ENCODE measurements at places on chromosomes 12 and 14.

DNA sequence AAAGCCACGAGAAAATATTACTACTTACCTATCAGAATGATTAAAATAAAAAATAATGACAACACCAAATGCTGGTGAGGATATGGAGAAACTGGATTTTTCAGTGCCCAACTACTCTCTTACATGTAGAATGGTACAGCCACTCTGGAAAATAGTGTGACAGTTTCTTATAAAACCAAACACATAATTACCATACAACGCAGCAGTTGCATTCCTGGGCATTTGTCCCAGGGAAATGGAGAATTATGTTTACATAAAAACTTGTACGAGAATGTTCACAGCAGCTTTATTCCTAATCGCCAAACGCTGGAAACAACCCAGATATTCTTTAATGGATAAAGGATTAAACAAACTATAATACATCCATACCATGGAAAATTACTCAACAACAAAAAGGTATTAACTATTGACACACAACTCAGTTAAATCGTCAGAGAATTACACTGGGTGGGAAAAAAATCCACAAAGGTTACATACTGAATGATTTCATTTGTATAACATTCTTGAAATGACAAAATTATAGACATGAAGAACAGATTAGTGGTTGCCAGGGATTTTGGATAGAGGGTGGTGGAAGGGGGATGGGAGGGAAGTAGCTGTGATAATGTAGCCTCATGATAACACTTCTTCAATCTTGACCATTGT is 35.4 kb downstream of the TAOK3 start:
- no peak for DNase-seq
- no peak overlapping the region for H3K27ac ChIP-seq
- H3K27me3 ChIP-seq, result no peaks in the 10 kb centered on the region
- H3K36me3 ChIP-seq, result no peaks in the 10 kb centered on the region
- H3K4me3 ChIP-seq, result no peak overlapping the region

- DNase-seq, result no peak
- no peak overlapping the region for H3K27ac ChIP-seq
- peaks cover 35% of the 10 kb centered on the region for H3K36me3 ChIP-seq
- H3K4me1 ChIP-seq, result peaks cover 41% of the 10 kb centered on the region
These were observed 4.5 kb downstream of the ORAI1 start for GRCh38 chr12:121630791-121631355.

DNA sequence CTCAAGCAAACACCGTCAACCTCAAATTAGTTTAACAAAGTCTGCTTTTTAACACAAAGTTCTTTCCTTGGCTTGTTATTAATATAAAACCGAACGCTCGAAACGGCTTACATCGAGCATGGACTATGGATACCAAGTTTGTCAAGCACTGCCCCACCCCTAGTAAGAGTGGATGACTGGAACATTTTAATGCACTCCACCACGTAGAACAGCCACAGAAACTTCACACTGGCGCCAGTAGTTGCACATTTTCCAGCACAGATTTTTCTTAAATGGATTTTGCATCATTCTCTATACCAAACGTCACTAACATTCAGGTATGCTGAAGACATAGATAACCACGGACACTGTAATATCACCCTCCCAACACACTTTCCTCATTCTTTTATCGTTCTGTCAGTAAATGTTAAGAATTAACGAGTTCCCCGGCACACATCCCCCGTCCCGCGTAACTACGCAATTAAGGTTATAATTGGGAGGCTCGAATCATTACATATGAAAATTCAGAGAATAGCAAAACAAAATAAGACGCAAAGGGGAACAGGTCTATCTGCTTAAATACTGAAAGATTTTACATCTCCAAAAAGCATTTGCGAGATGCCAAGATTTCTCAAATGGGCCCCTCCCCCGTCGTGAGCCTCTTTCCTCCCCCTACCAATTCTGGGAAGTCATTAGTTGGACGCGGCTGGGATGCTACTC is 990 bp downstream of the FERMT2 start:
- H3K4me1 ChIP-seq, result peaks cover 10% of the 10 kb centered on the region
- peaks cover 26% of the 10 kb centered on the region for H3K36me3 ChIP-seq
- peak overlapping the region; percentile 94 for H3K4me3 ChIP-seq
- no peaks in the 10 kb centered on the region for H3K27me3 ChIP-seq

GRCh38 chr14:63745858-63746425 is 18.1 kb upstream of the SGPP1 start:
- peak; percentile 6 for DNase-seq
- no peaks in the 10 kb centered on the region for H3K36me3 ChIP-seq
- H3K27ac ChIP-seq, result no peak overlapping the region
- H3K4me3 ChIP-seq, result no peak overlapping the region

GRCh38 chr12:1918081-1918883 is at the start of gene CACNA2D4:
TSS of gene CACNA2D4 (minus strand) at chr12:1918652. CDS start at chr12:1918473, 179 bp downstream.
- H3K27ac ChIP-seq, result no peak within 1 kb of the TSS
- H3K4me3 ChIP-seq, result no peak within 1 kb of the TSS
- no peak for DNase-seq
- H3K4me1 ChIP-seq, result no peaks in the 10 kb centered on the region

DNA sequence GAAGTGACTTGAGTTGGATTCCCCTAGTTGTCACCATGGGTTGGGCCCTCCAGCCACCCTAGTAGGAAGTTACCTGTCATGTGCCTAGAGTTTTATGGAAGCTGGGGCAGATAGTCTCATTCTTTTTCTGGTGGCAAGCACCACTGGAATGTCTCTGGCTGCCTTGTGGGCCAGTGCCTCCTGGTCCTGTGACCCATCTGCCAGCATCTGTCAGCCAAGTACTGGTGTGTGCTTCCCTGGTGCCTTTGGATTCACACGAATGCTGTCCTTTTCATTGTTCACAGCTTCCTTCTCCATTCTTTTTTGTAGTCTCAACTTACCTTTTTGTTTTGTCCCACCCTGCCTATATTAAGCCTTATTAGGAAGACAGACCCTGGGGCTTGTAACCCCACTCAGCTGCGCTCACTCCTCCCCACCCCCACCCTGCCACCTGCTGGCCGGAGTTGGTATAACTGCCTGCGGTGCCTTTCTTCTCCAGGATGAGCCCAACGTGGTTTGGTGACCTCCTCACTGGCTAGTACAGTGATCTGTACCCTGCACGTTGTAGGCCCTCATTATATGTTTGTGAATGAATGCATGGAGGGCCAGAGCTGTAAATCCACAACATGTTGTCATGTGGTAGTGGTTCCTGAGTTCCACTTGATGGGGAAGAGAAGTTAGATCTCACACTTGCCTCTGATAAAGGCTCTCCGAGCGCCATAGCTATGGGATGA is 125.7 kb downstream of the TSPAN9 start:
- peaks cover 14% of the 10 kb centered on the region for H3K36me3 ChIP-seq
- peaks cover 34% of the 10 kb centered on the region for H3K4me1 ChIP-seq
- no peak overlapping the region for H3K4me3 ChIP-seq
- H3K27ac ChIP-seq, result no peak overlapping the region

GRCh38 chr14:88422047-88422446 is 36.6 kb downstream of the SPATA7 start:
- H3K4me3 ChIP-seq, result no peak overlapping the region
- H3K36me3 ChIP-seq, result no peaks in the 10 kb centered on the region
- no peaks in the 10 kb centered on the region for H3K27me3 ChIP-seq
- no peak for DNase-seq

- peaks cover 6% of the 10 kb centered on the region for H3K36me3 ChIP-seq
- peaks cover 48% of the 10 kb centered on the region for H3K4me1 ChIP-seq
- H3K27ac ChIP-seq, result peak overlapping the region; percentile 62
- peak; percentile 27 for DNase-seq
- H3K27me3 ChIP-seq, result no peaks in the 10 kb centered on the region
These were observed 197.2 kb upstream of the PLEKHG7 start for GRCh38 chr12:92505254-92506231.

DNA sequence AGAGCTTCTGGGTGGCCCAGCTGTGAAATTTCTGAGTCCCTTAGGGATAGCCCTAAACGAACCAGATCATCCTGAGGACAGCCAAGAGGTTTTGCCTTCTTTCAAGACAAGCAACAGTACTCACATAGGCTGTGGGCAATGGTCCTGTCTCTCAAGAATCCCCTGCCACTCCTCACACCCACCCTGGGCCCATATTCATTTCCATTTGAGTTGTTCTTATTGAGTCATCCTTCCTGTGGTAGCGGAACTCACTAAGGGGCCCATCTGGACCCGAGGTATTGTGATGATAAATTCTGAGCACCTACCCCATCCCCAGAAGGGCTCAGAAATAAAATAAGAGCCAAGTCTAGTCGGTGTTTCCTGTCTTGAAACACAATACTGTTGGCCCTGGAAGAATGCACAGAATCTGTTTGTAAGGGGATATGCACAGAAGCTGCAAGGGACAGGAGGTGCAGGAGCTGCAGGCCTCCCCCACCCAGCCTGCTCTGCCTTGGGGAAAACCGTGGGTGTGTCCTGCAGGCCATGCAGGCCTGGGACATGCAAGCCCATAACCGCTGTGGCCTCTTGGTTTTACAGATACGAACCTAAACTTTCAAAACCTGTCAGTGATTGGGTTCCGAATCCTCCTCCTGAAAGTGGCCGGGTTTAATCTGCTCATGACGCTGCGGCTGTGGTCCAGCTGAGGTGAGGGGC is 38.9 kb downstream of the DAD1 start:
- DNase-seq, result no peak
- no peaks in the 10 kb centered on the region for H3K36me3 ChIP-seq
- H3K27ac ChIP-seq, result no peak overlapping the region
- H3K4me1 ChIP-seq, result peaks cover 15% of the 10 kb centered on the region
- no peaks in the 10 kb centered on the region for H3K27me3 ChIP-seq

DNA sequence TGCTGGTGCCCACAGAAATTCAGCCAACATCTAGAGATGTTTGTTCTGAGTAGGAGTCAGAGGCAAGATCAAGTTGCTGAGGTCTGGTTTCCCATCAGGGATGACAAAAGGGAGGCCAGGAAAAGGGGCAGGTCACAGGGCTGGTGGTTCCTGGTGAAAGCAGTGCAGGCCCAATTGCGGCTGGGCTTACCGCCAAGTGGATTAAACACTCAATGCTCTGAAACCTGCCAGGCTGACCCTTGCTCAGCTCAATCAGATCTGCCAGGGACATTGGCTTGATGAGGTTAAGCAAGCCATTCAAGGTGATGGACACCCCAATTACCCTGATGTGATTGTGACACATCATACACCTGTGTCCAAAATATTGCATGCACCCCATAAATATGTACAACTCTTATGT is 5.5 kb upstream of the OAS1 start:
- no peak for DNase-seq
- peaks cover 39% of the 10 kb centered on the region for H3K4me1 ChIP-seq
- H3K27ac ChIP-seq, result no peak overlapping the region
- no peak overlapping the region for H3K4me3 ChIP-seq

DNA sequence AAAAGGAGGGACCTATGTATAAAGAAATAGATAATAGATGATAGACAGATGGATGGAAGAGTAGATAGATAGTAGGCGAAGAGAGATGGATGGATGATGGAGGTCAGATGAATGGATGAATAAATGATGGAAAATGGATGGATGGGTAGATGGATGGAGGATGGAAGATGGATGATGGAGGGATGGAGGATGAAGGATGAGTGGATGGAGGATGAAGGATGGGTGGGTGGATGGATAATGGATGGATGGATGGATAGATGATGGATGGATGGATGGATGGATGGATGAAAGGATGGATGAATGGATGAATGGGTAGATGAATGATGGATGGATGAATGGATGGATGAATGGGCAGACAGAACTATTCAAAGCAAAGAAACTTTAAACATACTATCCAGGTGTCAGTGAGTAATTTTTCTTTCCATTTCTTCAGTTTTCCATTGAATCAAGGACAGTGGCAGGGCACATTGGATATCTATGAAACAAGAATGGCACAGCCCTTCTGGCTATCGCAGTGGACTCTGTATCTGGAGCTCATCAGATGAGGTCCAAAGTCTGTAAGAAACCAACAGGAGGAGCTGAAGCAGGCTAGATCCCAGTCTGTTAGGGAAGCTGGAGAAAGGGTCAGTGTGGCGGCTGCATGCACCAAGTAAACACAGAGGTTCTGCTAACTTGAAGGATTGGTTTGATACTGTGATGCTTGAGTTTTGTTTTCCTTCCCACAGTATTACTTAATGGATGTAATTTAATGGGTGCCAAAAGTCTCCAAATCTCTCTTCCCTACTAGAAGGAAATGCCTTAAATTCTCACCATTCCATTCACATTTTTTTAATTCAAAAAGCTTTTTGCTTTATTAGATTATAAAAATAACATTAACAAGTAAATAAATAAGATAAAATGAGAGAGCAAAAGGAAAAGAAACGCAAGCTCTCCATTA is 18.1 kb upstream of the MED13L start:
- DNase-seq, result no peak
- no peak overlapping the region for H3K27ac ChIP-seq
- peaks cover 61% of the 10 kb centered on the region for H3K27me3 ChIP-seq
- no peaks in the 10 kb centered on the region for H3K36me3 ChIP-seq

DNA sequence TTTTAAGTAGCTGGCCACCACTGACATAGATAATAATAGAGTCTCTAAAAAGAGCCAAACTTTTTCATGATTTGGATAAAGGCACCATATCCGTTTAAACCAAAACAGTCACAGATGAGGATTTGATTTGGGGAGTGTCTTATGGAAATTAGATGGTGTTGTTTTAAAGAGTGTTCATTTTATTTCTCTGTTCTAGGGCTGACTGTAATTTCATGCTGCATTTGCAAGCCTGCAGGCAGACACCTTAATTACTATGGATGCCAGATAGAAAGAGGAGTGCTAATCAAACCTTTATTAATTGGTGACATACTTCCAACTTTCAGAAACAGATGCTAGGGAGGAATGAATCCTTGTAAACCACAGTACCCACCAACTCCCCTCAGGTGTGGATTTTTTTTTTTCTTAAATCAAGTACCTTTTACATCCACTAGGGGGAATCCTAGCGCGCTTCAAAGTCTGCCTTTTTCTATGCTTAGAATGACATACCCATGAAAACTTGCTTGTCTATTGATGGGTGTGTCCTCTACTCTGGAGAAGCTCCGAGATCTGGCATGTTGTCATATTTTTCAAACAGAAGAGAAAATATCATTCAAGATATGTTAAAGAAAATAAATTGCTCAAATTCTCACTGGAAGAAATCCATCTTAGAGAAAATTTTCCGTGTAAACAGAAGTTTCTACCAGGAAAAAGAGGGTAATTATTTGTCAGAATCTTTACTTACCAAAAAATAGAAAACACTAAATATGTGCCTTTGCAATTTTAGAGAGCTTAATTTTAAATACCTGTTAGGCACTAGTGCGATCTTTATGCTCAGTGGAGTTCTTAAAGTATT is 14.2 kb upstream of the PLXNC1 start:
- no peaks in the 10 kb centered on the region for H3K36me3 ChIP-seq
- peak; percentile 36 for DNase-seq
- no peak overlapping the region for H3K27ac ChIP-seq
- H3K27me3 ChIP-seq, result peaks cover 68% of the 10 kb centered on the region
- H3K4me1 ChIP-seq, result no peaks in the 10 kb centered on the region
- no peak overlapping the region for H3K4me3 ChIP-seq

- H3K4me3 ChIP-seq, result no peak overlapping the region
- peaks cover 11% of the 10 kb centered on the region for H3K36me3 ChIP-seq
These were observed 49.1 kb downstream of the FAM222A start for GRCh38 chr12:109762673-109763191.

All from Calu3 (cell line).